ENCODE measurements at places on chromosomes 4 and X.

DNA sequence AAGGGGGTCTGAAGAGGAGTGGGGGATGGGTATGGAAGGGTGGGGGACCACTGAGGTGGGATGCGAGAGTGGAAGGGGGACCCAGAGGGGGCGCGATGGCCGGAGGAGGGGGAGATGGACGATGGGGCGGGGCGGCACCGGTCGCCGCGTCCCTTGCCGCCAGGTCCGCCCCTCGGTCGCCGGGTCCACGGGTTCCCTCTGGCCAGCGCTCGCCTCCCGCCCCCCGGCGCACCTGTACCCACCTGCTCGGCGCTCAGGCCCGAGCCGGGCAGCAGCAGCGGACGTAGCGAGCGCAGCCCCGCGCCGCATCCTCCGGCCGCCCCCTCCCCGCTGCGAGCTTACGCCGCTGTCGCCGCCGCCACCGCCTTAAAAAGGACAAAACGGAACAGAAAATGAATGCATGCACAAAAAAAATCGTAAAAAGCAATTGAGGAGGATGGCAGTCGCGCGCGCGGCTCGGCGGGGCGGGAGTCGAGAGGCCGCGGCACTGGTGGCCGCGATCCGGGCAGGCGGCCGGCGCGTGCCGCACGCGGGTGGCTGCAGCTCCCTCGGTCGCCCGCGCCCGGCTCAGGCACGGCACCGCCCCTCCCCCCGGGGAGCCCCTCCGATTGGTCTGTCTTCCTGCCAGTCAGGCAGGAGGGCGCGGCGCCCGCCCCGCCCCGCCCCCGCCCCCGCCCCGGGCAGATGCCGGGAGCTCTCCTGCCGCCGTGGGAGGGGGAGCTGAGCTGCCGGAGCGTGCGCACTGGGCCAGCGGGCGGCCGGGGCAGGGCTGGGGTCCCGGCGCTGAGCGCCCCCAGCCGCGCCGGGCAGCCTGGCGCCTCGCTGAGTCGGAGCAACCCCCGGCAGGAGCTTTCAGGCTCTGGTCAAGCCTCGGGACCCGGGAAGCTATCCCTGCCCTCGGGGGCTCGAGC lies at the start of gene JAKMIP1:
Gene JAKMIP1 (minus strand): TSS at position 539 of the 911 bp plus-strand sequence. CDS start 87,699 bp downstream, outside the sequence.
- no peak for DNase-seq

DNA sequence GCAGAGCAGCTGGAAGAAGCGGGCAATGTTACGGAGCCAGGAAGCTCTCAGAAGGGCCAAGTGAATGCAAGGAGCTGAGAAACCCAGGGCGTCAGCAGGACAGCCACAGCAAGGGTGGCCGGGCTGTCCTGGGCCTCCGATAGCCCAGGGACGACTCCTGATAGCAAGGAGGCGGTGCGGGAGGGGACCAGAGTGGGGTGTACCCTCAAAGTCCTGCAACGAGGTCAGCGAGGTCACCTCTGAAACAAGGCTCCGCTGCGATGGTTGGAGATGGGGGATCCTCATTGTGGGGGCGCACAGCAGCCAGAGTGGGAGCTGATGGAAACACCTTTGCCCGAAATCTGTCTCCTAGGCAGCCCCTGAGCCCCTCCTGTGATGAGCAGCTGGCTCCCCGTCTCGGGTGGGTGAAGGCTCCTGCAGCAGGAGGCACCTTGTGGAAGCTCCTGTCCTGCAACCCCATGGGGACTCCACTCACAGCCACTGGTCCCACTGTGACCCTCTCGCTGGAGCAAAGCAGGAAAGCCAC lies 4.3 kb upstream of the CCNQ start:
- DNase-seq: no peak

GRCh38 chr4:155491336-155492120 lies 114.8 kb upstream of the MAP9 start:
- DNase-seq: no peak

- DNase-seq: peak; percentile 81
Measured at GRCh38 chr4:20384456-20384855, 132.8 kb downstream of the SLIT2 start.

GRCh38 chrX:153633607-153634180 lies 13.3 kb upstream of the DUSP9 start:
- no peak for DNase-seq

DNA sequence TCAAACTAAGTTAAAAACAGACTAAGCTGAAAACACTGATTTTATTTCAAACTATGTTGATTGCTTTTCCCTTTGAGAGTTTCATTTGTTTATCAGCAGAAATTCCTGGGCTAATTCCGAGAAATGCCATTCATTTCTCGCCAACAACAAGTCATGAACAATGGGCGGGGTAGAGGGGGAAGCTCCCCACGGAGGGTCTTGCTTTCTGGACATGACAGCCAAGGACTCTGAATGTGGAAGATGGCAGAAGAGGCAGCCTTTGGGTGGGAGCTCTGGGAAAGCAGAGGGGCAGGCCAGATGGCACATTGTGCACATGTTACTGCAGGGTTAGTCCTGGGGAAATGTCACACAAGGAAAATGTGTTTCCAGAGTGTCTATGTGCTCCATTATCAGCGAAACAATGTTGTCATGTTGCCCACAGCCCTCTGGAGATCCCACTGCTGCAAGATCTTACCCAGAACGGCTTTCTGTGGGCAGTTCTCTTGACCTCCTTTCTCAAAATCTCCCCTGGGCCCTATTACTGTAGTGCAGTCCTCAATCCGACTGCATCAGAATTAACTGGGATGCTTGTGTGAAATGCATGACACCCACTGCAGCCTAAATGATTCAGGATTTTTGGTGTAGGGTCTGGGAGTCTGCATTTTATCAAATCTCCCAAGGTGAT lies 45.0 kb downstream of the CHRDL1 start:
- no peak for DNase-seq

GRCh38 chr4:126271292-126271691 lies 956.5 kb downstream of the FAT4 start:
- peak; percentile 70 for DNase-seq

DNA sequence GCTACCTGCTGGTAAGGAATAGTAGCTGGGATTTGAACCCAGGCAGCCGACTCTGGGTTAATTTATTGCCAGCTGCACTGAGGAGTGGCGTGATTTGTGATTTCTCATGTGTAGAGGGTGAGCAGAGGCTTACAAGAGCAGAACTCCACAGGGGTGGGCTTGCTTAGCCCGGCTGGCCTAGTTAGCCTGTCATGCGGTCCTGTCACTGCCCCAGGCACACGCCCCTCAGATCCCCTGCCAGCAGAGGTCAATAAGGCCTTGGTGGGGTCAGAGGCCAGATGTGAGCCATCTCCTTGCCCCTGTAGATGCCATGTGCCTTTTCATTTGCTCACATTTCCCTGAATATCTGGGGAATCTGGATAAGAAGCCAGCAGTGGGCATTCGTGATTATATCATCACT lies 13.4 kb downstream of the NSDHL start:
- DNase-seq: no peak
